Dorsolateral prefrontal cortex (tissue), 122 donors: ENCODE measurements at places on chromosomes 4 and X. TPM values are rescaled to one million over a fixed set of nuclear protein-coding genes. Genes with fewer than 3 reads are reported as not detected.

KCNE5 gene
- 1.0 TPM for total RNA-seq

KLF8 gene
- 6.6 TPM for total RNA-seq

NLGN4X gene
- total RNA-seq, result 45.9 TPM

RTL3 gene
- not detected for total RNA-seq

MGARP gene
- total RNA-seq, result 1.4 TPM

FABP2 gene
- not detected for total RNA-seq

TMEM164 gene
- 20.0 TPM for total RNA-seq

RIBC1 gene
- 0.53 TPM for total RNA-seq

HMGB3 gene
- 22.7 TPM for total RNA-seq

STS gene
- total RNA-seq, result 17.5 TPM

GNRHR gene
- not detected for total RNA-seq

ZNF518B gene
- 21.9 TPM for total RNA-seq

CXorf49 gene
- total RNA-seq, result not detected

KLB gene
- total RNA-seq, result not detected

MAGED4 gene
- total RNA-seq, result 46.0 TPM

NMU gene
- not detected for total RNA-seq

DGAT2L6 gene
- not detected for total RNA-seq

MAP7D3 gene
- total RNA-seq, result 3.8 TPM

GPR119 gene
- not detected for total RNA-seq

FREM3 gene
- 4.4 TPM for total RNA-seq

FGF13 gene
- 60.0 TPM for total RNA-seq

PHEX gene
- 0.38 TPM for total RNA-seq

RHOXF1 gene
- total RNA-seq, result 1.2 TPM

RBM46 gene
- total RNA-seq, result not detected

KCTD8 gene
- 19.6 TPM for total RNA-seq

FHIP1A gene
- total RNA-seq, result 4.3 TPM

VCX3A gene
- total RNA-seq, result not detected

NHSL2 gene
- 10.0 TPM for total RNA-seq

PABPC4L gene
- 0.25 TPM for total RNA-seq

TBC1D9 gene
- total RNA-seq, result 35.0 TPM

LDB2 gene
- 101 TPM for total RNA-seq

NPY5R gene
- total RNA-seq, result 4.7 TPM

SMIM31 gene
- not detected for total RNA-seq

NALF2 gene
- total RNA-seq, result 2.2 TPM

PNMA3 gene
- 39.2 TPM for total RNA-seq

FAAH2 gene
- total RNA-seq, result 2.7 TPM

CPE gene
- total RNA-seq, result 738 TPM

SCML2 gene
- total RNA-seq, result 2.5 TPM

AFF2 gene
- total RNA-seq, result 40.5 TPM

ABCG2 gene
- total RNA-seq, result 13.5 TPM

PDCL2 gene
- not detected for total RNA-seq

ERCC6L gene
- not detected for total RNA-seq

SH2D1A gene
- 0.20 TPM for total RNA-seq

FGFR3 gene
- total RNA-seq, result 133 TPM

EXOSC9 gene
- total RNA-seq, result 17.6 TPM

MAGEB1 gene
- total RNA-seq, result not detected

FGFRL1 gene
- total RNA-seq, result 31.4 TPM

EDNRA gene
- total RNA-seq, result 5.5 TPM

FRMD7 gene
- total RNA-seq, result not detected

FMR1NB gene
- total RNA-seq, result not detected

KLKB1 gene
- 3.5 TPM for total RNA-seq
